Cardiac atrium fibroblast (primary cell): ENCODE measurements at places on chromosomes 6 and 20. TPM values are rescaled to one million over a fixed set of nuclear protein-coding genes. Genes with fewer than 3 reads are reported as not detected.

SRSF3 gene
- 85.2 and 110 TPM in 2 replicates for total RNA-seq

CLDN20 gene
- total RNA-seq = not detected in 2 replicates

LHFPL5 gene
- not detected in 2 replicates for total RNA-seq

CALHM5 gene
- 6.7 and 8.9 TPM in 2 replicates for total RNA-seq

RSPO3 gene
- total RNA-seq = not detected in 2 replicates

SLC22A23 gene
- 13.9 and 17.2 TPM in 2 replicates for total RNA-seq

NT5E gene
- total RNA-seq = 55.4 and 60.1 TPM in 2 replicates

SMOC2 gene
- total RNA-seq = 0.81 and 1.3 TPM in 2 replicates

ADISSP gene
- total RNA-seq = 29.4 and 33.7 TPM in 2 replicates

RFX6 gene
- not detected in 2 replicates for total RNA-seq

RIPOR2 gene
- total RNA-seq = 6.0 and 9.2 TPM in 2 replicates

LPIN3 gene
- total RNA-seq = 10.8 and 12.2 TPM in 2 replicates

SLC13A3 gene
- total RNA-seq = 0.16 and 0.36 TPM in 2 replicates

HLA-DRA gene
- 0.16 TPM in 1 of 2 replicates, not detected in the other for total RNA-seq

KCNB1 gene
- 0.18 and 2.4 TPM in 2 replicates for total RNA-seq

DDO gene
- 0.16 TPM in 1 of 2 replicates, not detected in the other for total RNA-seq

SOX4 gene
- 5.8 and 7.6 TPM in 2 replicates for total RNA-seq
